Vagina (tissue), 2 donors: ENCODE measurements at places on chromosomes 1 and 21. TPM values are rescaled to one million over a fixed set of nuclear protein-coding genes. Genes with fewer than 3 reads are reported as not detected.

BNIPL gene
- 105 TPM for total RNA-seq

CCDC185 gene
- total RNA-seq, result not detected

RGSL1 gene
- not detected for total RNA-seq

CTSE gene
- not detected for total RNA-seq

FCRL5 gene
- 0.49 TPM for total RNA-seq

CAPZB gene
- total RNA-seq, result 152 TPM

UBXN11 gene
- total RNA-seq, result 7.1 TPM

TEX38 gene
- not detected for total RNA-seq

IGFN1 gene
- total RNA-seq, result not detected

PTGFR gene
- 4.4 TPM for total RNA-seq

PLA2G2D gene
- not detected for total RNA-seq

FAM163A gene
- total RNA-seq, result 2.5 TPM

CLCNKB gene
- not detected for total RNA-seq

DENND2C gene
- 25.5 TPM for total RNA-seq

OR2T8 gene
- total RNA-seq, result 0.98 TPM

CYP4A22 gene
- not detected for total RNA-seq

KRTAP22-2 gene
- total RNA-seq, result not detected
